Type B pancreatic cell (in vitro differentiated cells): ENCODE measurements at places on chromosomes 6 and 20.

GRCh38 chr6:14243597-14243996 lies 126.0 kb downstream of the CD83 start:
- no peak for DNase-seq

DNA sequence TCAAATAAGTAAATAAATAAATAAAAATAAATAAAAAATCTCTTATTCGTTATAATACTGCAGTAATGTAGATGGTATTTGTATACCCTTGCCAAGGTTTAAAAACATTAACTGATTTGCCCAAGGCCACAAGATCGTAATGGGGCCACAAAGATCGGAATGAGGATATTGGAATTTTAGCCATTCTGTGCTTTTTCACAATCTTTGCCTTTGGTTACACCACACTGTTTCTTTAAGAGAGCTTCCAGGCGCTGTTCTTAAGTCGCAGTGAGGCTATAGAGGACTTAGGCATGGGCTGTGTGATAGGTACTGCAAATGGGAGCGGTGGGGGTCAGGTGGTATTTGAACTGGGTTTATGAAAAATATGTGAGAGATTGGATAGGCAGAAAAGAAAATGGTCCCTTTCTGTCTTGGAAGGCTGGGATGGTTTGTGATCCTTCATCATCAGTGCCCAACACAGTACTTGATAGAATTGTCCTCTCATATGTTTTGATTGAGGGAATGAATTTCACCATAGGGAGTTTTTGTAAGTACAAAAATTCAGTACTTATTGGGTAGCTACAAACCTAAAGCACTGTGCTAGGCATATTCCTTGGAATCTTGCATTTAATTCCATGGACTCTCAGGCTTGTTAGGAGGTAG lies 1.4 kb downstream of the NUS1 start:
- DNase-seq, result no peak

DNA sequence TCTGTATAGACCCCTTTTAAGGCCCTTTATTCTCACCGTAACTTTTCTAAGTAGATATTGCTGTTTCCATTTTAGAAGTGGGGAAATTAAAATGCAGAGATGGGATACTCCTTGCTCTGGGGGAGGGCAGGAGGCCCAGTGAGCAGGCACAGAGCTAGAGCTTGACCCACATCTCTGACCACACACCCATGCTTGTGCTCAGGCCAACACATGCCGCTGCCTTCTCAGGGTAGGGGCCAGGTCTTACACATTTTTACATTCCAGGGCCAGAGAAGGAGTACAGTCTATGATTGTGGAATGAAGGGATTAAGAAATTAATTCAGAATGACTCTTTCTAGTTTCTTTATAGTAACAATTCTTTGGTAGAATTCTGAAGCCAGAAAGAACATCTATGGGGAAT lies 104.8 kb downstream of the SOBP start:
- no peak for DNase-seq

- DNase-seq, result no peak
These were observed 60.4 kb downstream of the HAO1 start for GRCh38 chr20:7879883-7880282.

DNA sequence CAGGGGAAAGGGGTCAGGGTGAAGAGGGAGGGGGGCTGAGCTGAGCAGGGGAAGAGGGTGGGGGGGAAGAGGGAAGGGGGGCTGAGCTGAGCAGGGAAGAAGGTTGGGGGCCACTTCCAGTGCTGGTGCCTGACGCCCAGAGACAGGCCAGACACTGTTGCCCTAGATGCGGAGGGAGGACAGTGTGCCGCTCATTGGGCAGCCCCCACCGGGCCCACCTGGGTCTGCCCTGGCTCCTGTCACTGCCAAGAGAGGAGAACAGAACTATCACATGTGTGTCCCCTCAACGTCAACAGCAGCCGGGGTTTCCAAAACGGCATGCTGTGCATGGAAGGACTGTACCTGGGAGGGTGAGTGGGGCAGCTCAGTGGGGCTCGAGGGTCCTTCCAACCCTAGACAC lies 342.1 kb downstream of the CDH4 start:
- no peak for DNase-seq

DNA sequence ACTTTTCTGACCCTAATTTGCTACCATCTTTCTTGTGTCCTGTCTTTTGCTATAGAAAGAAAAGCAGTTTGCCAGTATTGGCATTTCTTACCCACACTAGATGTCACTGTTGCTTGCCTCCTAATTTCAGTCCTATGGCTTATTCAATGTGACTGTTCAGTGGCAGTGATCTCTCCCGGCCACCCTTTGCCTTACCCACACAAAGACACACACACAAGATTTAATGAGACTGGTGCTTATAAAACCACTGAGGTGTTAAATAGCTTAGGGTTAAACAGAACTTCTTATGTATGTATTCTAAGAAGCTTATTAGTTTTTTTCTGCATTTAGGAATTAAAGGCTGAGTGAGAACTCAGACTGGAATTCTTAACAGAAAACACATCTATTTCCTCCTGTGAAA lies 233.6 kb upstream of the ASCC3 start:
- DNase-seq, result no peak

DNA sequence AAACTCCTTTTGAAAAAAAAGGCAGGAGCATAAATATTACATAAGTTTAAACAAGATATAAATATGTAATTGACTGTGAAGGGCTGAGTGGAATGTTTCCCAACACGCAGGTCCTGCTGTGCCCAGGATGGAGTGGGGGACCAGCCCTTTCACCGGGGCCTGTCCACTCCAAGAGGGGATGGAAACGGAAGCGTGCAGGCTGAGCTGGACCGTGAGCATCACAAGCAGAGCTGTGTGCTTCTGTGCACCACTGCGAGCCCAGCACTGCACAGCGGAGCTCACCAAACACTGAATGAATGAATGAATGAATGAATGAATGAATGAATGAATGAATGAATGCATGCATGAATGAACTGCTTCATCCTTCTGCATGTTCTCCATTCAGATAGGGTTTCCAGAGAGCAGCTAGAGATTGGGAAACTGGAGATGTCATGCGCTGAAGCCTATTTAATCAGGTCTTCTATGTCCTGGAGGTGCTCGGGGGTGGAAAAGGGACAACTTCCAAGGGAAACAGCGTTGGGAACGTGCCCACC lies 157.7 kb downstream of the ANKRD60 start:
- DNase-seq, result no peak

- DNase-seq, result no peak
These were observed 108.9 kb upstream of the AHI1 start for GRCh38 chr6:135606392-135606791.

- no peak for DNase-seq
These were observed 11.0 kb downstream of the SLC29A1 start for GRCh38 chr6:44234101-44235025.

GRCh38 chr6:169899481-169900145 lies 148.2 kb downstream of the ERMARD start:
- DNase-seq, result peak; percentile 64

- DNase-seq, result no peak
These were observed 92.6 kb downstream of the ADGRB3 start for GRCh38 chr6:68727699-68728098.

DNA sequence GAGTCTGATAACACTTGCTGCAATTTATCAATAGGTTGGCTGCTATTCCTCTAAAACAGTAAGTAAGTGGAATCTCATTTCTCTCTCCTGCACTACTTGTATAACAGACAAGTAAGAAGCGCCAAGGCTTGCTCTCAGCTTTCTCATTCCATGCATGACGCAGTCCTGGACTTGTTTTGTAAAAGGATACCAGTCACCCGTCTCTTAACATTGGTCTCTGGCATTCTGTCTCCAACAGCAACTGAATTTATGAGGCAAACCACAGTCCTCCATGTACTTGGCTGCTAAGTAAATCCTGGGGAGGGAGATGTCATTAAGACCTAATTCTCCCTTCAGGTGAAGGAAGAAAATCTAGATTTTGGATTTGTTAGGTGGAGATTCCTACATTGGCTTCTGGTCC lies 115.4 kb downstream of the OPN5 start:
- DNase-seq, result no peak

DNA sequence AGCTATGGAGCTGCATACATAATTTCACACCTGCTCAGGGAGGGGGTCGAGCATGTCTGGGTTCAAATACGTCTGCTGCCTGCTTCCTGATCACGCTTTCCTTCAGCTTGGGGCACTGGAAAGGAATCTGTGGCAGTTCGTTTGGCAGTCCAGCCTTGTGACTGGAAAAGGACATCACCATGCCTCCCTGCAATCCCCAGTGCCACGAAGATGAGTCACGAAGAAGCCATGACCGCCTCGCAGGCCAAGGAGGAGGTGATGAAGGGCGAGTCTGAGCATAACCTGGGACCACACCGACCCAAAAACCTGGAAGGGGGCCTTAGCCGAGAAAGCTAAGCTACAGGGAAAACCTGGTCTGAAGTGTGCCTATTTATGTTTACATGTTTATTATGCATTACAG lies 13.1 kb downstream of the JAG1 start:
- no peak for DNase-seq

GRCh38 chr6:146598772-146599405 lies at the start of gene ADGB:
Gene ADGB (plus strand): TSS chr6:146598972. CDS start chr6:146599041, 69 bp downstream.
- peak; percentile 82 for DNase-seq

DNA sequence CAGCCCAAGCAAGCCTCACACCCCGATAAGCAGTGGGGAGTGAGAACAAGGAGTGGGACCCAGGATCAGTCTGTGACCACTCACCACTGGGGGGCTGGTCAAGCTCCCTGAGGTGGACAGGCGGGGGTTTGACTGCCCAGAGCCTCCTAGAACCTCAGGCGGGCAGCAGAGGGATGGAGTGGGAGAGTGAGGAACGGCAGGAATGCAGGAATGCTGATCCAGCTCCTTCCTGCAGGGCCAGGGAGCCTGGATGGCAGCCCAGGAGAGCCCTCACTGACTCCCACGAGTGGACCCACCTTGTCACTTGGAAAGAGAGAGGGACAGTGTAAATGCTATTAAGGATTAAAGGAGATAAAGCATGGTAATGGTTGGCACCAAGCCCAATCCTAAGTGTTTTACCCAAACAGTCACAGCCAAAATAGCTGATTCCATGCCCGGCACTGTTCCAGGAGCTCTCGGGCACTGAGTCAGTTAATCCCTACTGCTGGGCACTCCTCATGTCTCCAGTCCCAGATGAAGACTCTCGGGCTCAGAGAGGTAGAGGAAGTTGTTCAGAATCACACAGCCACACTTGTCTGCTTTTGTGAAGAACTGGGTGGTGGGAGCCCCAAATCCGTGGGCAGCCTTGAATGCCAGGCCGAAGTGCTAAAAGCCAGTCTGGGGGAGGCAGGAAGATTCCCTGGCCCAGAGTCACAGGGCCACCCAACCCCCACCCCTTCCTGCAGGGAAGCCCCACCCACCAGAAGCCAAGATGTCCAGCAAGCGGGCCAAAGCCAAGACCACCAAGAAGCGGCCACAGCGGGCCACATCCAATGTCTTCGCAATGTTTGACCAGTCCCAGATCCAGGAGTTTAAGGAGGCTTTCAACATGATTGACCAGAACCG lies 3.1 kb downstream of the MYL9 start:
- DNase-seq, result no peak

DNA sequence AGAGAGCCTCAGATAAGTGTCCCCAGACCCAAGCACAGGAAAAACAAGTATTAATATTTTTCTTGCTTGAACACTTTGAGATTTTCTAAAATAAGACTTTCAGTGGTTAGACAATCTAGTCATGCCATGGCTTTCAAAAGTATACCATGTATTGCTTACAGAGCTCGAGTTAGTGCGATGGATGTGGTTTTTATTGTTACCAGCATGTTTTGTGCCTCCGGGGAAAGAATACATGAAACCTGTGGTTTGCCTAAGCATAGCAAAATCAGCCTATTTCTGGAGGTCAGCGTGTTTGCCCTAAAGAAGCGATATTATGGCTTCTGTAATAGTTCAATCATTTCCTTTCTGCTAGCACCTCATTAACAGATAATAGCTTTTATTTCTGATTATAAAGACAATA lies 21.6 kb downstream of the RIN2 start:
- DNase-seq, result no peak

DNA sequence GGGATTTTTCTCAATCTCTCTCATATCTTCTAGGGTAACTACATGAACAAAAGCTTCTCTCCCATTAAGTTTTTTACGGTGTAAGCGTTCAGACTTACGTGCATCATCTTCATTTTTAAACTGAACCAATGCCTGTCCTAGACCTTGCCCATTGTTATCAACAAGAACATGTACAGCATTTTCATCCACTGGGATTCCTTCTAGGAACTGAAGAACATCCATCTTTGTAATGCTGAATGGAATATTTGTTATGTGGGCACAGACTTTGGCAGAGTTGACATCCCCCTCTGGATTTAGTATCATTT lies 11.3 kb downstream of the CPNE1 start:
- no peak for DNase-seq
